GM19239 (cell line): ENCODE measurements at places on chromosomes 5 and 9.

- no peak for DNase-seq
Measured at GRCh38 chr9:101478444-101478843, 42.9 kb upstream of the ALDOB start.

DNA sequence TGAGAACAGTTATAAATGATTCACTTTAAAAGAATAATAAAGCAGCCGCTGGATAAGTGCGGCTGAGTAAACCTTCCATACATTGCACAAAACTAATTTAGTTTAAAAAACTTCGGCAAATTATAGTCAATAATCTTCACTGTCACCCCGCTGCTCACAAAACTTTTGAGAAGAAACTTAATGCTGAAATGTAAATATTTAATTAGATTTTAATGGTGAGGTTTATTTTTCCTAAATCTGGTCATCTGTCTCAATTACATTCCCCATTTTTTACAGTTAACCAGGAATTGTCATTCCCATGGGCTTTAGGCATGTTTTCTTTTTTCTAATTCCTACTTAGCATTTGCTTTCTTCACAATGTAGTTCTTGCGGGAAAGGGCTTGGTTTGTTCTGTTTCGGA, 169.8 kb downstream of the CAAP1 start:
- no peak for DNase-seq

DNA sequence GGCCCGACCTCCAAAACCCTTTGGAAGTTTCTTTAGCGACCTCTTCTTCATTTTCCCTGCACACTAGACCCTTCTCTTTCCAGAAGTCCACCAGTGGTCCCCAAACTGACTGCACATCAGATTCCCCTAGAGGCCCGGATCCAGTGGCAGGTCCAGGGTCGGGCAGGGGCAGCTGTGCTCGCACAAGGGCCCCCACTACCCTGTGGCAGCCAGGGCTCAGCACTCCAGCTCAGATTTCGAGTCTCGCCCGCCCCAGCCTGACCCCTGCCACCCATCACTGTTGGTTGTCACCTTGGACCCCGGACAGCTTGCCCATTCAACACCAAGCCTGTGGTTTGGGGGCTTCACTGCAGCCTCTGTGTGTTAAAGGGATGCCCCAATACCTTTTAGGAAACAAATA, 7.8 kb upstream of the ZDHHC12 start:
- no peak for DNase-seq

DNA sequence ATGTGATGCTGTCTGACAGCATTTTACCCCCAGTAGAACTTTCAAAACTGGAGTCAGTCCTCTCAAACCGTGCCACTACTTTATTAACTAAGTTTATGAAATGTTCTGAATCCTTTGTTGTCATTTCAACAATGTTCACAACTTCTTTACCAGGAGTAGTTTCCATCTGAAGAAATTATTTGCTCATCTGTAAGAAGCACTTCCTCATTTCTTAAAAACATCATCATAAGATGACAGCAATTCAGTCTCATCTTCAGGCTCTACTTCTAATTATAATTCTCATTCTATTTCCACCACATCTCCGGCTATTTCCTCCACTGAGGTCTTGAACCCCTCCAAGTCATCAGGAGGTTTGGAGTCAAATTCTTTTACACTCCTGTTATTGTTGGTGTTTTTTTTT, 2.3 kb upstream of the TAS2R1 start:
- no peak for DNase-seq

GRCh38 chr5:167208911-167209310, 1082.5 kb upstream of the WWC1 start:
- no peak for DNase-seq

DNA sequence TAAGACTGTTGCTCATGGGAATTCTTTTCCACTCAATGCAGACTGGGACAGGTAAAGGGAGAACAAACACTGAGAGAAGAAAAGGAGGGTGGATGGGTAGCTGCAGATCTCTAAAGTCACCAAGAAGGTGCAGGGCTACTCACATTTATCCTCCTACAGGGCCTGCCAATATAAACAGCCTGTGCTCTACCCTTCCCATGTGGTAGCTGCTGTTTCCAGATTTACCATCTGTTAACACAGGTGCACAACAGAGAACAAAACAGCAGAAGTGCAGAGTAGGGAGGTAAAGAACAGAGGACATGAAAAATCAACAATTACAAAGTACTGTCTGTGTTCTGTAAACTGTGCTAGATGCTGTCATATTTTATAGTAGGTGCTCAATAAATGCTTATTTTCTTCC, 26.0 kb downstream of the JAKMIP2 start:
- DNase-seq, result no peak

- no peak for DNase-seq
Measured at GRCh38 chr9:19732441-19732951, 56.3 kb downstream of the SLC24A2 start.

GRCh38 chr9:5773324-5773999, 59.5 kb downstream of the ERMP1 start:
- no peak for DNase-seq

DNA sequence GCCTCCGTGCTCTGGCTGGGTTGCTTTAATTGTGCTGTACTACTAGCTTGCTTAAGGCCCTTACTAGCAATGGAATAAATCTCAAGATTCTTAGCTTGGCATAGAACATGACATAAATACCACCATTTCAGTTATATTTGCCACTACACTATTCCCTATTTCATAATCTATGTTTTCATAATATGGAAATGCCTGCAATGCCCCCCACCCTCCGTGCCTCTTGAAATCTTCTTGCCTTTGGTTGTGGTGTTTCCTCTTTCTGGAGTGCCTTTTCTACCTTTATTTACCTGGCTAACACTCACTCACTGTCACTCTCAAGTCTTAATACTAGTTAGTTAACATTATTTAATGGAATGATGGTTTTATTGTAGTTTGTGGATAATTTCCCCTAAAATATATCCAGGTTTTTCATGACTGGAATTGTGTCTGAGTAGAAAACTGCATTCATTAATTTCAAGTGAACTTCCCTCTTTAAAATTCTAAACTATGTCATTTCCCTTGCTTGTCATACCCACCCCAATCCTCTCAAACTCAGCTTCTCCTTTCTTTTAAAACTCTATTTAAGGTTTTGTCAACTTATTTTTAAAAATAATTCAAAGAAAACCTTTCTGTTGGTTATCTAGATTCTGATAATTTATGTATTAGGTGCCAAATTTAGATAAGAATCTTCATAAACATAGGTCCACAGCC, 521.7 kb upstream of the DAB2 start:
- DNase-seq, result no peak

DNA sequence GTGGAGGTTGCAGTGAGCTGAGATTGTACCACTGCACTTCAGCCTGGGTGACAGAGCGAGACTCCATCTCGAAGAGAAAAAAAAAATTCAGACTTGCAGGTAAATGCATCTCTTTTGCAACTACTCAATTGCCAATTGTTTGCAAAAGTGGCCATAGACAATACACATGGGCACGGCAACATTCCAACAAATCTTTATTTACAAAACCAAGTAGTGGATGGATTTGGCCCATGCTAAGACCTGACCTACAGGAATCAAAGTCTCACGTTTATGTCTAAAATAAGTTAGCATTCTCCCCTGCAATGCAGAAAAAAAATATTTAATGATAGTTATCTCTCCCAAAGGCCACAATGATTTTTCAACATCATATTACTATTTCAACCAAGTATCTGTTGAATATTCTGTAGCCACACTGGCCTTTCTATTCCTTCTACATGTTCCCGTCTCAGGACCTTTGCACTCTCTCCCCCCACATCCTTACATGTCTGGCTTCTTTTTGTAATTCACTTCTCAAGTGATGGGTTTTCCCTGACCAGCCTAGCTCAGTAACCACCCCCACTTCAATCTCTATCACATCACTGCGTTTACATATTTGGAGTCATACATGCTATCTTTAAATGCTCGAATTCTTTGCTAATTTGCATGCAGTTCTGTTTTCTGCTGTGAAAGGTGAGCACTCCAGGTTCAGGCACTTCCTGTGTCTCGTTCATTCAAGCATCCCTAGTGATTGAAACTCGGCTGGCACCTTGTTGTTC, 54.2 kb downstream of the FNBP1 start:
- peak; percentile 34 for DNase-seq

- no peak for DNase-seq
Measured at GRCh38 chr9:18739127-18739526, 265.2 kb downstream of the ADAMTSL1 start.

- no peak for DNase-seq
Measured at GRCh38 chr5:87278590-87279100, 11.0 kb downstream of the RASA1 start.

GRCh38 chr5:154228696-154229095, 38.2 kb downstream of the GALNT10 start:
- peak; percentile 40 for DNase-seq

GRCh38 chr5:40877371-40877988, 31.8 kb upstream of the C7 start:
- no peak for DNase-seq

- DNase-seq, result no peak
Measured at GRCh38 chr5:31106278-31106677, 87.2 kb upstream of the CDH6 start.

GRCh38 chr5:140321796-140322195, 18.9 kb upstream of the PFDN1 start:
- no peak for DNase-seq

DNA sequence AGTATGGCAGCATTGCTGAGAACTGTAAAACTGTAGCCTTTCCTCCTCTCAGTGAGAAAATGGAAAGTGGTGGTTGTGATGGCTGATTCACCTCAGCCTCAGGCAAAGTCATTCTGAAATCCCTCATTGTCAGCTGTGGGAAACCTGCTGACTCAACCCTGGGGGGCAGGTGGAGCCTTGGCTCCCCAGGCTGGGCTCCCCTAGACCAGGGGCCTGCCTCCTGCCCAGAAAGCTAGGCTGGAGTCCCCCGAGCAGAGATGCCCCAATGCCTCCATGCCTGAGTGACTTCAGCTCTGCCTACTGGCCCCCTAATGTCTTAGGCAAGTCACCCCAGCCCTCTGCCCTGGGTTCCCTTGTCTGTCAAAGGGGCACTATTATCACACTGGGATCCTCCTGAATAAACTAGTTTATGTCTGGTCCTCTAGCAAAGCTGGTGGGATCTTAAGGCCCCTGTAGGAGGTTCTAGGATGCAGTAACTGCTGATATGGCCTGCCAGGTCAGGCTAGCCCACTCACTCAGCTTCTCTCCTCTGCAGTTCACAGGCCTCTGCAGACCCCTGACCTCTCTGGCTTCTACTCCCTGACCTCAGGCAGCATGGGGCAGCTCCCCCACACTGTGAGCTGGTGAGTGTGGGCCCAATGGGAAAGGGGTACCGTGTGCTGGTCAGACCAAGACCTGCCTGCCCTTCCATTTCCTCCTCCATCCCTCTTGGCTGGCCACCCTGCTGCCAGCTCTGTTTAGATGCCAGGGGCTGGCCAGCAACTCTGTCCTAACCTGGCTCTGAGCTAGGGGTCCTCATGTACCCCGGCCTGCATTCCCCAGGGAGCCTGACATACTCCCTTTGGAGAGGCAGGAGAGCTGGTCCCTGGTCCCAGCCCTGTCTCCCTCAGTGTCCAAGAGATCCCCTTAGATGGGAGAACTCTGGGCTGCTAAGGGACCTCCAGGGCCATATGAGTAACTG, 24.2 kb downstream of the TCF7 start:
- peak; percentile 46 for DNase-seq

DNA sequence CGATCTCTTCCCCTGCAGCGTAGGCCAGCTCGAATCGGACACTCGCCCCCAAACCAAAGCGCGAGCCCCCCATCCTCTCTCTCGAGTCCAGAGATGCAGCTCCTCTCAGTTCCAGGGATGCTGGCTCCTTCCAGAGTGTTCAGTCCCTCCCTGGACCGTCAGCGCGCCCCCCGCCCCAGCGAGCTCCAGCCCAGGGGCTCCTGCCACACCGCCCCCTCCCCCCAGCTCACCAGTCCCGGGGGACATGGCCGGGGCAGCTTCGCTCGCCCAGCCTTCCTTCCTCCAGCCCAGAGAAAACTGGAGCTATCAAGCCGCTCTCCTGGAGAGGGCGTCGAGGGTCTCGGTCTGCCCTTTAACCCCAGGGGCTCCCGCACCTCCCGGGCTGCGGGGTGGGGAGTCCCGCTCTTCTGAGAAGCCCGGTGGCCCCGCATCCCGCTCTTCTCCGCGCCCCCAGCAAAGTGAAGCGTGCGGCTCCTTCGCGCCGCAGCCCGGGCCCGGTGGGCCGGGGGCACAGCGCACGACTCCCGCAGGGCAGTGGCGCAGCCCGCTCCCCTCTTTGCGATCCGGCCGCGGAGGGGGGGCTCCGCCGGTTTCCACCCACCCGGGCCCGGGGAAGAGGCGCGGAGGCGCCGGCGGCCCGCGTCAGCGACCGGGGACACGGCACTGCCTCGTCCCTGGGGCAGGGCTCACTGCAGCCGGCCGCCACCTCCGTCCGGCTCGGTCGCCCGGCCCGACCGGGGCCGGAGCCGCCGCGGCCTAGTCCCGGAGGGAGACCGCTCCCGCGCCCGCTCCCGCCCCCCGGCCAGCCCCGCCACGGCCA, 587 bp downstream of the MIER3 start:
- DNase-seq, result peak; percentile 40

DNA sequence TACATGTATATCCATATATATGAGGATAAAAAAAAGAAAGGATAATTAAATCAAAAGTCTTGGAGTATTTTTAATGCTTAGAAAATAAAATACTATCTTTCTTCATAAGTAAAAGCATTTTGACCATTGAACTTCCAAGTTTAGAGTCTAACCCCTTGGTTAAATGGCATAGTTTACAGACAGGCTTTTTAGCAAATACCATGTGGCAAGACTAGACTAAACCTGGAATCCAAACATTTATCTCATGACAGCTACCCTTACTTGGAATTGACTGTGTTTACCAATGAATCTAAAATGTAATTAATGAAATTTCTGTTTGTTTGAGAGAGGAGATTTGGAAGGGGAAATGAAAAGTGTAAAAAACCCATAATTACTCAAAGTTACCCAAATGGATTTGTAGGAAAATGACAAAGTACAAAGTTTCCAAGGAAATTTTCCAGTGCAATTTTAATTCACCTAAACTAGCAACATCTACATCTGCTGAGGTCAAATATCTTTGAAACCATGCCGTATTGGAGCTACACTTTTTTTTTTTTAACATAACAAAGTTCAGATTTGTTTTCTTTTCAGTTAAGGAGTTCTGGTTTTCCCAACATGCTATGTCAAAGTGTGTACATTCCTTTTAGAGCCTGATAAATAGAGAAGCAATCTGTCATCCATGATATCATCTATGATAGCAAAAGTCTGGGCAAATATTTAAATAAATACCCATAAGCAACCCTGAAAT, 272.1 kb upstream of the DAB2 start:
- no peak for DNase-seq

GRCh38 chr5:135127439-135128240, 93.6 kb upstream of the PITX1 start:
- DNase-seq, result no peak

DNA sequence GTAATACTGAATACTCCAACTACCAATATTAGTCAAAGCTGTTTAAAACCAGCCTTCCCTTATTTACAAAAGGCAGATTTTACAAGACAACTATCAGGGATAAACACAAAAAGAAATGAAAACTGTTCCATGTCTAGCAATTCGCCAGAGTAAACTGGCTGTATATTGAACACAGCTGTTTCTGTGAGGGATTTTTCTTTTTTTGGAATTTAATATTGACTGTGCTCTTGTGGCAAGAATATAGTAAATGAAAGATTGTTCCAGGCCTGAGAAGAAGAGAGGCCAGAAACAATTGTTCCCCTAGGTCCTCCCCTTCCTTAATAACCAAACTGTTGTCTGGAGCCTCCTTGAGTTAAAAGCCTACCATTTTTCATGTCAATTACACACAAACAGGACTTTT, 188.6 kb downstream of the PDE4D start:
- DNase-seq, result no peak

- DNase-seq, result no peak
Measured at GRCh38 chr5:167821151-167821550, 470.3 kb upstream of the WWC1 start.
